ENCODE measurements at places on chromosomes 13 and 19.

DNA sequence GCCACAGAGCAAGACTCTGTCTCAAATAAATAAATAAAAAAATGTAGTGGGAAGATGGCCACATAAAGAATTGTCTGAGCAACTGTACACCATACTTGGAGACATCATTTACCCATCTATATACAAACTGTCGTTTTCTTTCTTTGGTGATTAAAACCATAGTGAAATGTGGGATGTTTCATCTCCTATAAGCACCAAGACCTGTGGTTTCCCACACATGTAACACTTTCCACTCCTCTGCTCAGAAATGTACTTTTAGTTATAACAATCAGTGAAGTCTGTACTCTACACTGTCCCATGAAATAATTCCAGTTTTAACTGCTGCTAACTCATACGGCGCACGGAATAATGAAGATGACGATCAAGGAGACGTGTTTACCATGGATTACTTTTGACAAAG is 18.3 kb downstream of the PDCD5 start:
- no peak for DNase-seq

DNA sequence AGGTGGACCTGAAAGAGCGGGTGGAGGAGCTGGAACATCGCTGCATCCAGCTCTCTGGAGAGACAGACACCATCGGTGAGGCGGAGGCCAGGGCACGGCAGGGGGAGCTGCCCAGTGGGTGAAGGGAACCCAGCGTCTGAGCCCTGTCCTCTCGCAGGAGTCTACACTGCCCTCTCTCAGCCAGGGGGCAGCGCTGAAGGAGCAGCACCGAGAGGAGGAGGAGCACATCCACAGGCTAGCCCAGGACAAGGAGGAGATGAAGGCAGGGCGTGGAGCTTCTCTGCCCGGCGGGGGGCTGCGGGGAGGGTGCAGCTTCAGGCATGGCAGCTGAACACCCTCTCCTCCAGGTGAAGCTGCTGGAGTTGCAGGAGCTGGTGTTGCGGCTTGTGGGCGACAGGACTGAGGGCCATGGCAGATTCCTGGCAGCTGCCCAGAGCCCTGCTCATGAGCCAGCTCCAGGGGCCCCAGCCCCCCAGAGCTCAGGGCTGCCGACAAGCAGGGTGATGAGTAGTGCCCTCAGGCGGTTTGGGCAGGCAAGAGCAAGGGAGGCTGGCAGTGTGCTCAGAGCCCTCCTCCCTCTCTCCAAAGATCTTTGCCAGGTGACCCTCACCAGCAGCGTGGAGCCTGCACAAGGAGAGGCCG is 31.4 kb upstream of the ZNF492 start:
- DNase-seq = no peak

- DNase-seq = no peak
Observed at GRCh38 chr19:947707-948539, 22.1 kb downstream of the ARID3A start.

- DNase-seq = peak; percentile 8
Observed at GRCh38 chr13:98797456-98797855, 45.0 kb upstream of the SLC15A1 start.

GRCh38 chr19:18514800-18515682 is 6.8 kb downstream of the ELL start:
- DNase-seq = no peak

- DNase-seq = no peak
Observed at GRCh38 chr13:109788372-109789111, 2.2 kb upstream of the IRS2 start.

- DNase-seq = peak; percentile 92
Observed at GRCh38 chr13:38308736-38309135, 40.9 kb upstream of the UFM1 start.

DNA sequence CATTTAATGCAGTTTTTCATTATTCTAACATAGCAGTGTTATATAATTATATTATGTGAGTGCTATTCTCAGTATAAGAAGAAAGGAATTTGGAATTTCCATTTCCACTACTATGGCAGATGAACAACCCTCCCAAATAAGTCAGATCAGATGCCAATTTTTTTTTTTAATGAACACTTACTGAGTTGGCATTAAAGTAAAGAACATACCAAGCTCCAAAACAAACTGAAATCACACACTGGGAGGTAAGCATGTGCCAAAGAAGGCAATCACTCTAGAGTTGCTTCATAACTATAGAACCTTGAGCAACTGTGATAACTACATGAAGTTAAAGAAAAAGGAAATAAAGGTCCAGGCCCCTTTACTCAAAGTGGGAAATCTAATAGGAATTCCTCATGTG is 90.3 kb downstream of the RNF17 start:
- DNase-seq = no peak

GRCh38 chr19:55486971-55487923 is 989 bp upstream of the SSC5D start:
- DNase-seq = peak; percentile 97

DNA sequence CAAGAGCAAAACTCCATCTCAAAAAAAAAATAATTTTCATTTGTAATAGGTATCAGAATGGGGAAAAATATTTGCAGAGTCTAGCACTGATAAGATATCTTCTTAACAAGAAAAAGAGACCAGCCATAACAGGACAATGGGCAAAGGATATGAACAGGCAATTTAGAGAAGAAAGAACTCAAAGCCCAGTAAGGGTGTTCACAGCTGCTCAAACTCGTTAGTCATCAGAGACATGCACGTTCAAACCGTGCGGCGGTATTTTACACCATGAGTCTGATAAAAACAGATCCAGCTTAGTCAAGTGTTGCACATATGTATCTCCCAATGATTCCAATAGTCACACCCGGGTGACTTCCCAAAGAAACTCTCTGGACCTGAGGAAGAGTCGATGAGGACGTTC is 13.7 kb upstream of the NCCRP1 start:
- DNase-seq = peak; percentile 27

DNA sequence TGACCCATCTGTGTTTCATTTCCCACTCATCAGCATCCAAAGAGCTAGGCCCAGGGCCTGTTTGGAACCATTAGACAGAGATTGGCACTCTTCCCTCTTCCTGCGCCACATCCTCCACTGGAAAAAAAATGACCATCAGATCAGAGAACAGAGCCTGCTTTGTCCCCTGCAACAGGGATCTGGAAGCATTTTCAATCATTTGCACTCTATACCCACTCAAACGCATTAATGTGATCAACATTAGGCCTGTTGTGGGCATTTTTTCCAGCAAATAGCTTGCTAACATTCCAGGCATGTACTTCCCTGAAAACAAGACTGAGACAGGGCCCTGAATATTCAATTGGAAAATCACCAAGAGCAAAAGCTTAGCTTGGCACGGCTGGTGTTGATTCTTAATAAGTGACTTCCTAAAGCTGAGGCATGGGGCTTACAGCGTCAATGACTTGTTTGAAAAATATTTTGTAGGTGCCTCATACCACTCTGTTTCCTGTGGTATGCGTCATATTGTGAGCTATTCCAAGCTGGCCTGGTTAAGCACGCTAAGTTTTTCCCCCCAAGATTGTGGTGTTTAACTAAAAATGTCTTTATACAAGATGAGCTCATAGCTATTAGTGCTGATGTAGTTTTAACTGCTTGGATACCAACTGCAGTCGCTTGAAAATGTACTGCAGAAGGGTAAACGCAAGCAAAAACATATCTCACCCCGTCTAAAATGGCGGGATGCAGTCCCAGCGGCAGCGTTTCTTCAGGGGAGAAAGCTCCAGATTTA is 404.4 kb downstream of the SPRY2 start:
- peak; percentile 100 for DNase-seq

GRCh38 chr19:4007021-4007835 is at the start of gene PIAS4:
TSS of gene PIAS4 (plus strand) at chr19:4007736. CDS start at chr19:4007761, 25 bp downstream.
- DNase-seq = peak; percentile 95

DNA sequence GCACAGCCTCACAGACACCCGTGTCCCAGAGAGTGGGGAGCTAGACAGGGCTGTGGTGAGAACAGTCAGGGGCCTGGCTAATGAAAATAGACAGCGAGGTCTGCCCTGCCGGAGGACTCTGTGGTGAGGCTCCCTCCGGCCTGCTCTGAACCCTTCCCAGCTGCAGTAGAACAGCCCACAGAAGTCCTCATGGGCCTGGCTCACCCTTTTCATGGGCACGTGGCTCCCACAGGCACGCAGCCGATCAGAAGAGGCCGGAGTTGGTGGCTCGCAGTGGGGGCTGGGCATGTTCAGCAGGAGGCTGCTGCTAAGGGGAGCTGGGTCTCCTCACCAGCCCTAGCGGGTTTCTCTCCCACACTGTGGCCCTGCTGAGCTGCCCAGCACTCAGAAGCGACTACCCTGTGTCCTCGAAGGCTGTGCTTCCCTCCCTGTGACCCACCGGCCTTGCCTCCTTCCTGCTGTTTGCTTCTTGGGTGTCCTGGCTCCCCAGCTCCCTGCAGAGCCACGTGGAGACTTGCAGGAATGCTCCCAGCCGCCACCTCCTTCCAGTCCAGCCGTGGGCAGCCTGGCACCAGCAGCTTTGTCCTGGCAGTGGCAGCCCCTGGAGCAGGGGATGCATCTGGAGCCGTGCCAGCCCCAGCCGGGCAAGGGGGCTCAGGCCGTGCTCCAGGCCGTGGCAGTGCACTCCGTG is 138.7 kb downstream of the KDM4B start:
- DNase-seq = no peak

DNA sequence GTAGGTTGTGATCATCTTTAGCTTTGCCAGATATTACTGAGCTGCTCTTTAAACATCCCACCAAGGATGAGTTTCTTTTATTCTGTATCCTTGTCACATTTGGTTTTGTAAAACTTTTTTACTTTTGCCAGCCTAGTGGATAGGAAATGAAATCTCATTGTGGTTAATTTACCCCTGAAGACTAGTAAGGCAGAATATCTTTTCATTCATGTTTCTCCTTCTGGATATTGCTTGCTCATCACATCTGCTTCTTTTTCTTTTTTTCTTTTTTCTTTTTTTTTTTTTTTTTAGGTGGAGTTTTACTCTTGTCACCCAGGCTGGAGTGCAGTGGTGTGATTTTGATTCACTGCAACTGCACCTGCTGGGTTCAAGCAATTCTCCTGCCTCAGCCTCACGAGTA is 31.3 kb downstream of the SIPA1L3 start:
- DNase-seq = no peak

- no peak for DNase-seq
Observed at GRCh38 chr13:71252184-71252704, 614.8 kb downstream of the DACH1 start.

DNA sequence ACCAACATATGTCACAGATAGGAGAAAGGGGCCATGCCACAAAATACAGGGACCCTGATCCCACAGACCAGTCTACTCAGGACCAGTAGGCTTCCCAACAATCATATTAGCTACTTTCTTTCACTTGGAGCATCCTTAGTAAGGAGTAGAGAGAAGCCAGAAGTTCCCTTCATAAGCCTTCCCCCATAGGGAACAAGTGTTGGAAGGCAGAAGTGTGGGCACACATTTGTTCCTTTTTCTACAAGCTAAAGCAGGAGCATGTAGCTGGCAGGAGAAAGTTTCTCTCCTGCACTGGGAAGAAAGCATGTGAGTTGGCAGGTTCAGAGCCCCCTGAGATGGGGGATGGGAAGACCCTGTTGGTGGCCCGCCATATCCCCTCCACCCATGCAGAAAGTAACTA is 165.4 kb downstream of the KCTD12 start:
- DNase-seq = no peak

- peak; percentile 82 for DNase-seq
Observed at GRCh38 chr19:2385053-2385721, 25.1 kb downstream of the TMPRSS9 start.

GRCh38 chr13:112970552-112971287 is 1.7 kb downstream of the MCF2L start:
- peak; percentile 2 for DNase-seq

DNA sequence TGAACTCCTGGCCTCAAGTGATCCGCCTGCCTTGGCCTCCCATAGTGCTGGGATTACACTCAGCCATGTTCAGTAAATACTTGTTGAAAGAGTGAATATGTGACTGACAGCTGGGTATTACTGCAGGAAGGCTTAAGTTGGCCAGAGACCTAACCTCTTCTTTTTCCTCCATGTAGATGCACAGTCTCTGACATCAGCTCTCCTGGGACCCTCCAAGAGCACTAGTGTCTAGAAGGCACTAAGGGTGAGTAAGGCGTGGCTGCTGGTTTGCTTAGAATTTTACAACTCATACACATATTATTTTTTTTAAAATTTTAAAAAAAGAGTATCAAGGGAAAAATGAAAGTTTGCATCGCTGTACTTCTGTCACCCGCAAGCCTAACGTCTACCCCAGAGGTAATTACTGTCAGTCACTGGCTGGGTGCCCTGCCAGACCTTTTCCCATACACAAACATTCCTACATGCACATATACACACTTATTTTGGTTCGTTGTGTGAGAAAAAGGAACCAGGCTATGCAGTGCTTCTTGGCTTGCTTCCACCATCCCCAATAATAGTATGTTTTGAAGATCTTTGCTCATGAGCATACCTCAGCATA is 122.0 kb downstream of the SIPA1L3 start:
- DNase-seq = peak; percentile 74

DNA sequence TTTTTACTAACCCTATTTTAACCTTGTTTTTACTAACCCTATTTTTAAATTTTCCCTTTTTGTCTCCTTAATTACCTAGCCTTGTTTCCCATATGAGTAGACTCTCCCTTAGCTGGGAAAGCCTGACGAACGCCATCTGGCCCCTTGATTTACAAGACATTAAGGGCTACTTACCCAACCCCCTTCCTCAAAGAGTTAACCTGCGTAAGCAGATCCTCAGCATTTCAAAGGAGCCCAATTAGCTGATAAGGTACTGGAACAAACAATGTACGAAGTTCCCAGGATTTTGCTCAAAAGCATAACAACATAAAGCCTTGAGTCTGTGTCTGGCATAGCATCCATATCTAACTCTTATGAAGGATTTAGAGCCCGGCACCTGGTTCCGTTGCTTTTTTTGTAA is 4.7 kb upstream of the MVB12A start:
- DNase-seq = no peak

DNA sequence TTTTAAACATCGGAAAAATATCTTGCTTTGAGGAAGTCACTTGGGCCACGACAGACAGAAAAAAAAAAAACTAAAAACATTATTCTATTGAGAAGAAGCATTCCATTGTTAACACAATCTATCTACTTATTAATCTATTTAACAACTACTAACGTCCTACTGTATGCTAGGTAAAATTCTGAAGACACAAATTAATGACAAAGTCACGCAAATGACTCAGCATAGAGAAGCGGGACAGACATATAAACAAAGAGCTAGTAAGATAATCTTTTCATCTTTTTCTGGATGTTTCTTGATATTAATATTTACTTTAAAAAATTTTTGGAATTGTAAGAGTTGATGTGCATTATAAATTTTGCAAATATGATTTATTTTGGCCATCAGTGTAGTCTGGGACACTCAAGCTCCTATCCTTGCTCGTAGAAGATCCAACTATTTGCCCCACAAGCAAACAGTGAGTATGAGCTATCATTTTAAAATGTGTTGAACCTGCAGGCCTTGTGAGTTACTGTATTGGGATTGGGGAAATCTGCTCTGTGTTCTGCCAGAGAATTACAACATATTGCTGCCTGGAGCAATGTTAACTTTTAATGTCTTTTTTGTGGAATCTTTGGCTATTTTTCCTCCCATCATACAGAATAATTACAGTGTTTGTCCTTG is 109.1 kb downstream of the PCDH9 start:
- peak; percentile 20 for DNase-seq

- no peak for DNase-seq
Observed at GRCh38 chr13:23666582-23666981, 96.4 kb downstream of the TNFRSF19 start.

- DNase-seq = no peak
Observed at GRCh38 chr13:98261165-98261702, 84.2 kb upstream of the RNF113B start.

All from fibroblast of skin of right biceps (primary cell).